Calu3 (cell line): ENCODE measurements at places on chromosomes 13 and 19. TPM values are rescaled to one million over a fixed set of nuclear protein-coding genes. Genes with fewer than 3 reads are reported as not detected.
A peak's percentile ranks its signal among the peaks of the same experiment; 100 is the strongest.

- DNase-seq, result no peak
These were observed 1589.1 kb upstream of the SPRY2 start for GRCh38 chr13:81929988-81930387.

Gene KRTDAP
- total RNA-seq, result not detected in 2 replicates

Gene SLC10A2
- total RNA-seq, result not detected in 2 replicates

- no peak for DNase-seq
These were observed 351.4 kb downstream of the SLITRK5 start for GRCh38 chr13:88022431-88023208.

DNA sequence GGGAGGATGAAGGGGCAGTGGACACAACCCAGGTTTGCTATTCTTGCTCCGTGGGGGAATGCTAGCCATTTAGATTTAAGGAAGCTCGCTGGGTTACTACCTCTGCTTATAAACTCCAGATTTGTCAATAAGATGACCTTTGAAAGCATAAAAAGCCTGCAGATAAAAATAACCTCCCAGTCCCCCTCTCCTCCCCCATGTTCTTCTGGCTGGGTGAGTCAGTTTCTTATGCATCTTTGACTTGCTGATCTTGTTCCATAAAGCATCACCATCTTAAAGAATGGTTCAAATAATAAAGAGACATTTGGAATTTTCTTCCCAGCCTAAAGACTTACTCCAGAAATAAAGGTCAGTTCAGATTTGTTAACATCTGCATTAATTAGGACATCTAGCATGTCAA is 118.3 kb upstream of the RNF113B start:
- DNase-seq, result no peak

Gene C19orf85
- total RNA-seq, result not detected in 2 replicates

Gene TIMM13
- total RNA-seq, result 75.8 and 81.8 TPM in 2 replicates

Gene VSIG10L
- 3.0 and 3.6 TPM in 2 replicates for total RNA-seq

- DNase-seq, result no peak
These were observed 5.4 kb downstream of the RNU6-9 start for GRCh38 chr19:898663-899062.

- DNase-seq, result no peak
These were observed 11.2 kb upstream of the COMP start for GRCh38 chr19:18802354-18802753.

Gene PGLYRP1
- not detected in 2 replicates for total RNA-seq

GRCh38 chr19:6354098-6354674 is 7.1 kb upstream of the CLPP start:
- DNase-seq, result no peak

Gene CASP14
- total RNA-seq, result not detected in 2 replicates

GRCh38 chr19:18223860-18224524 is 2.2 kb downstream of the PDE4C start:
- peak; percentile 38 for DNase-seq

- no peak for DNase-seq
These were observed 8.0 kb downstream of the NUMBL start for GRCh38 chr19:40682431-40682964.

Gene SOHLH2
- total RNA-seq, result not detected in 2 replicates

- no peak for DNase-seq
These were observed 49.6 kb downstream of the MLLT1 start for GRCh38 chr19:6229951-6230712.

- DNase-seq, result peak; percentile 73
These were observed 1.2 kb upstream of the NKPD1 start for GRCh38 chr19:45161738-45162607.

DNA sequence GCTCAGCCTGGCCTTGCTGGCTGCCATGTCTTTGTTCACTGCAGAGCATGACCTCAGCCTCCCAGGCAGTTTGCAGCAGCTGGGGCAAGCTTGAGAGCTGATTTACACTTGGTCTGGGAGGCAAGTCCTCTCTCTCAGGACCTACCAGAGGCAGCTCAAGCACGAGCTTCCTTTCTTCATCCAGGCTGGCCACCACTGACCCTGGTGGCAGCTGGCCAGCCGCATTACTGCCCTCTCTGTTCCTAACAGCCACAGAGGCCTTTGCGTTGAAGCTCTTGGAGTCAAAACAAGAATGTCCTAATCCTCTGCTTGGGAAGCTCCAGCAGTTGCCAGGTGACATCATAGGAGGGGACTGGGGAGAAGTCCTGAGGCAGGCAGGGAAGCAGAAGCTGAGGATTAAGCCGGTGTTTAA is 85.7 kb downstream of the NUFIP1 start:
- DNase-seq, result no peak

Gene SYNGR4
- total RNA-seq, result not detected in 2 replicates

GRCh38 chr19:31560086-31561060 is 211.1 kb upstream of the TSHZ3 start:
- no peak for DNase-seq

DNA sequence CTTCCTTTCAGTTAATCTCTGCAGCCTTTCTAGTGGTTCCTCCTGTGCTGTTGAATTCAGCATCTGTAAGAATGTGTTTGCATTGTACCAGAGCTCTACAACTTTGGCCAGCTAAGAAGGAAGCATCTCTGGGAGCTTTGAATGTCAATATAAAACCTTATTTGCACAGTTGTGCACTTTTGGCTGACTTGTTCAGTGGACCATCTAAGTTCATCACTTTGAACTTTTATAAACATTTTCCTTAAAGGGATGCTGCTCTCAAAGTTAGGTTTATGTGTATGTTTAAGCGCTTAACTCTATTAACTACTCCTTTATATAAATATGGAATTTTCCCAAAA is 15.6 kb downstream of the POLR1D start:
- no peak for DNase-seq

DNA sequence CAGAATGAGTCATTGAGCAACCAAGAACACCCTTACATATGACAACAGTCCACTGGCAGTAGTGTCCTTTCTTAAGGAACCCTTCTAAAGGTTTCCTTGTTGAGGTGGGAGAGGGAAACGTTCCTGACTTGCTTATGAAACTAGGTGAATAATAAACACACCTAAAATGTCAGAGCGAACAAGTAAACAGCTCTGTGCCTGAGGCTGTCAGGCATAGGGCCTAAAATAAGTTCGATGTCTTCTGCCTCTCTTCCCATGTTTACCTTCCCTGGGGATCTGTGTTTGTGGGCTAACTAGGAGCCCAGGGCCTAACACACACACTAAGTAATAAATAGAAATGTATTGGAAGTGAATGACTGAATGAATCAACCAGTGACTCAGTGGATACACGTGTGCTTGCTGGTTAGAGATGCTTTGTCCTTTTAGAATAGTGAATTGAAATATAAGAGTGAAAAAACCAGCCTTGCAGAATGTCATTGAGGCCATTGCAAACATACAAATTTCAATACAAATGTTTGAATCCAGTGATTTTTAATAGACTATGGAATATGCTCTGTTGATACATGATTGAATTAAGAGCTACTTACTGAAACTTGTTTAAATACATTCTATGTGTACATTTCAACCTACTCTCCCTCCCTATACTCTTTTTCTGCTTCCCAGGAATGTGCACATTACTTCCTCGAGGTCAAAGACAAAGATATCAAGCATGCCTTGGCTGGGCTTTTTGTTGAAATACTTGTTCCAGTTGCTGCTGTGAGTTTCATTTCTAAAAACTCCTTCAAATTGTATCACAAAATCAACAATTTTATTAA is 102.9 kb downstream of the FRY start:
- DNase-seq, result no peak

GRCh38 chr19:29548483-29549085 is 22.8 kb downstream of the VSTM2B start:
- DNase-seq, result no peak

GRCh38 chr13:36696410-36697010 is 22.7 kb downstream of the SERTM1 start:
- no peak for DNase-seq

DNA sequence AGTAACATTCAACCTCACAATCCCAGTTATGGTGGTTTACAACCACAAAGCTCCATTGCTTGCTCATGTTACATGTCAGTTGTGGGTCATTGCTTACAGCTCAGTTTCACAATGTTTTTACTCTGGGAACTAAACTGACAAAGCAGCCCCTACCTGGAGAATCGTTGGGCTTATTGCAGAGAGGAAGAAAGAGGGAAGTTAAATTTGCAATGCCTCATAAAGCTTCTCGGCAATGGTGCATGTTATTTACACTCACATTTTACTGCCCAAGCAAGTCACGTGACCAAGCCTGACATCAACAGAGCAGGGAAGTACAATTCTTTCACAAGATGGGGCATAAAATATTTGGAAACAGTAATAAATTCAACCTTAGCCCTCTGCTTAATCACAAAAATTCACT is 441.6 kb downstream of the TDRD3 start:
- DNase-seq, result no peak

Gene NLRP9
- total RNA-seq, result not detected in 2 replicates

Gene PRR19
- 1.7 and 2.4 TPM in 2 replicates for total RNA-seq

- DNase-seq, result no peak
These were observed 12.7 kb downstream of the IGLON5 start for GRCh38 chr19:51324167-51324481.

GRCh38 chr19:56091751-56092546 is 29.1 kb downstream of the ZNF787 start:
- DNase-seq, result peak; percentile 70

Gene C1QTNF9
- not detected in 2 replicates for total RNA-seq

- DNase-seq, result no peak
These were observed 1632.0 kb downstream of the PCDH9 start for GRCh38 chr13:65597839-65598818.

DNA sequence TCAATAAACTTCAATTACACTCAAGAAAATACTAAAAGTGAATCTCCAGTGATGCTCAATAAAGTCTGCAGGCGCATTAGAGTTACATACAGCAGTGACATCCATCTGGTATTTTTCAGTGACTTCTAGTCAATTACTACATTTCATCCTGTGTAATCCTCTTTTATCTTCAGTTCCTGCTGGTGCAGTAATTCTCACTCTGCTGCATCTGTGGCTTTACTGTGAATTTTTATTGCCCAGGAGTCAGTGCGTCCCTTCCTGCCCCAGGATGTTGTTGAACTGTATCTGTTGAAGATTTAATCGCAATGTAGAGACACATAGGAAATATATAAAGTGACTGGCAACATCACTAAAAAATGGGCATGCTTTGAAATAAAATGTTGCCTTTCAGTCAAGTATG is 196.3 kb upstream of the TMTC4 start:
- no peak for DNase-seq

Gene CGB3
- 1.1 TPM in 1 of 2 replicates, not detected in the other for total RNA-seq

- DNase-seq, result no peak
These were observed 17.0 kb downstream of the KL start for GRCh38 chr13:33033051-33033812.

DNA sequence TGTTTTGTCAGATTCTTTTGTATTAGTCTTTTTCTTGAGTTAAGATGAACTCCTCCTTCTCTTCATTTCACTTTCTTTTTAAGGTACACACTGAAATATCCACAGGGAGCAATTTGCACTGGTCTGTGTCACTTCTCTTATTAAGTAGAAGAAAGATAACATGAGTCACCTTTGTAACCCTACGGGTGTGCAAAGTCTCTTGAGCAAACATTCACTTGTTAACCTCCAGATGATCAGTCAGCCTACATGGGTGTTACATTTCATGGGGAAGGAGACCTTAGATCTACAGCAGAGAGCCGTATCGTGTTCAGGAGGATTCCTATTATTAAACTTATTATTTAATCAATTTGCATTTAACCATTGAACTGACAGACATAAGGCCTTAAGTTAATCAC is 5.1 kb downstream of the ZNF507 start:
- no peak for DNase-seq

GRCh38 chr13:109113427-109113826 is 484.0 kb downstream of the MYO16 start:
- DNase-seq, result no peak

GRCh38 chr19:29662604-29663404 is 2.5 kb upstream of the PLEKHF1 start:
- no peak for DNase-seq
